ENCODE measurements at places on chromosomes 16 and 17.
A peak's percentile ranks its signal among the peaks of the same experiment; 100 is the strongest.

- no peak for DNase-seq
Measured at GRCh38 chr17:65362826-65363225, 198.6 kb downstream of the AXIN2 start.

DNA sequence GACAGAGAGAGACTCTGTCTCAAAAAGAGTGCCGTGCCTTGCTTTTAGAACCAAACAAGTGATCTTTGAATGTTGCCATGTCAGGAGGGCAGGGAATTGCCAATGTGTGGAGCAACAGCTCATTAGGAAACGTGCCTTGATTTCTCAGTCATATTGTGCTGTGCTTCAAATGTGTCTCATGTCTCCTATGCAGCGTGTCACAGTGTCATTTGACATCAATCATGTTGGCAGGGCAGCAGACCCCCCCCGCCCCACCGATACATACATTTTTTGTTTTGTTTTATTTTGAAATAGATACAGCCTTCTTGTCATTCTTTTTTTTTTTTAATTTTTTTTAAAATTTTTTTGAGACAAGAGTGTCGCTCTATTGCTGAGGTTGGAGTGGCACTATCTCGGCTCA lies 22.1 kb downstream of the MRC2 start:
- DNase-seq, result no peak

- peak; percentile 92 for DNase-seq
Measured at GRCh38 chr16:66516808-66517585, 32.9 kb downstream of the TK2 start.

DNA sequence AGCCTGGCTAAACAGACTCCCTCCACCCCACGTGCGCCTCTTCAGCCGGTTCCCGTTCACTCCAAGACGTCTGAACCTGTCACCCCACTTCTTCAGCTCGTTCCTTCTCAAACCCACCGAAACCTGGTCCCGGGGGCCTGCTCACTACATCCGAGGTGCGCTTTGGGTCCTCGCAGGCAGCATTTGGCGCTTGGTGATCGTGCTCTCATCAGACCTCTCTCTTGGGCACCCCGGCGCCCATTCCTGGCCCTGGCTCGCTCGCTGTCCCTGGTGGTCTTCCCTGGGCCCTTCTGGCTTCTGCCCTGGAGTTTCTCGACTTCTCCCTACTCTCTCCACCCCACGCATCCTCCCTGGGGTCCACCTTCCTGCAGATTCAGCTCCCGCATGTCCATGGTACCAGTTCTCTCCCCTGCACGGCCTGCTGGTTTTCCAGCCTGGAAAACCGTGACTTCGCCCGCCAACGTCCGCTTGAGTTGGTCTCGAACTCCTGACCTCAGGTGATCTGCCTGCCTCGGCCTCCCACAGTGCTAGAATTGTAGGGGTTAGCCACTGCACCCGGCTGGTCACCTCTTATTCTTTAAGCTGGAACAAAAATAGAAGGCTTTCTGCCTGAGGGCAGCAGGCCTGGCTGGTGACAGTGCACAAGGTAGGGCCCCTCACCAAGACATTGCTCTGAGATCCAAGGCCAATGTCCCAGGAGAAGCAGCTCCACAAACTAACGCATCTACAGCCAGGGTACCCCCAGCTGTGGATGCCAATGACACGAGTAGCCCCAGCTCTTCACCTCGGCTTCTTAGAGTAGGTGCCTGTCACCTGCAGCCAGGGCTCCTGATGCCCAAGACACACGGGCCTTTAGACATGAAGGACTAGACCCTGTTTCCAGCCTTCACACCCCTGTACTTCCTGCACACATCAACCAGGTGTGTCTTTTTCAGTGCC lies 1.1 kb upstream of the MEAK7 start:
- peak; percentile 15 for DNase-seq

DNA sequence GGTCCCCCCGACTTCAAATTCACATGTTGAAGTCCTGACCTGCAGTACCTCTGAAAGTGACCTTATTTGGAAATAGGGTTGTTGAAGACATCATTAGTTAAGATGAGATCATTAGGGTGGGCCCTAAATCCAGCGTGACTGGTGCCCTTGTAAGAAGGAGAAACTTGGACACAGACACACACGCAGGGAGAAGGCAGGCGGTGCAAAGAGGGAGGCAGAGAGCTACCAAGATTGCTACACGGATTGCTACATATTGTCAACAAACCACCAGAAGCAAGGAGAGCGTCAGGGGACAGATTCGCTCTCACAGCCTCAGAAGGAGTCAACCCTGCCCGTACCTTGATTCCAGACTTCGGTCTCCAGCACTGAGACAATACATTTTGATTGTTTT lies 6.8 kb upstream of the WBP2 start:
- no peak for DNase-seq

DNA sequence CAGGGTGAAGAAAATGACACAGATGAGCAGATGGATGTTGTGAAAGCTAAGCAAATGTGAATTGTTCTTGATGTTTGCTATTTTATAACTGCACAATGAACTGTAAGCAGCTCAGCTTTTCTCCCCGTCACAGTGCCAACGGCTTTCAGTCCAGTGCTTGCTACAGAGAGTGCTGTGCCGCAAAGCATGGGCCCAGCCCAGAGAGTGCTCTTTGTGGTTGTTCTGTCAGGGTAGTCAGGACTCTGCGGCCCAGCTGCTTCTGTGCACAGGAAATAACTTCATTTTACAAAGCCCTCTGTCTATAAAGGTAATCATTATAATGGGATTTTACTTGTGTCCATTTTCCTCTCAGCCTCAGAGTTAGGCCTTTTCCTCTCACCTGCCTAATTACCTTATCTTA lies 39.1 kb downstream of the CDRT15 start:
- DNase-seq, result peak; percentile 74

GRCh38 chr16:27238016-27238587 lies 30.5 kb downstream of the NSMCE1 start:
- DNase-seq, result peak; percentile 59

GRCh38 chr17:75287221-75287620 lies 2.0 kb downstream of the SLC25A19 start:
- DNase-seq, result no peak

- DNase-seq, result peak; percentile 77
Measured at GRCh38 chr17:40075201-40075941, 12.6 kb downstream of the THRA start.

- no peak for DNase-seq
Measured at GRCh38 chr17:59355702-59356325, 24.4 kb downstream of the YPEL2 start.

- no peak for DNase-seq
Measured at GRCh38 chr17:30927756-30928155, 6.0 kb downstream of the ADAP2 start.

DNA sequence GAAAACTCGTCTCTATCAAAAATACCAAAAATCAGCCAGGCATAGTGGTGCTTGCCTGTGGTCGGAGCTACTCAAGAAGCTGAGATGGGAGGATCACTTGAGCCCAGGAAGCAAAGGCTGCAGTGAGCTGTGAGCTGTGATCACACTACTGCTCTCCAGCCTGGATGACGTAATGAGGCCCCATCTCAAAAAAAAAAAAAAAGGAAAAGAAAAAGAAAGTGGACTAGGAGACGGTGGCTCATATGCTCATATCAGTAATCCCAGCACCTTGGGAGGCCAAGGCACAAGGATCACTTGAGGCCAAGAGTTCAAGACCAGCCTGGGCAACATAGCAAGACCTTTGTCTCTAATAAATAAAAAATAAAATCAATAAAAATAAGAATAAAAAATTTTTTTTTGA lies 8.8 kb upstream of the SUMO2 start:
- no peak for DNase-seq

DNA sequence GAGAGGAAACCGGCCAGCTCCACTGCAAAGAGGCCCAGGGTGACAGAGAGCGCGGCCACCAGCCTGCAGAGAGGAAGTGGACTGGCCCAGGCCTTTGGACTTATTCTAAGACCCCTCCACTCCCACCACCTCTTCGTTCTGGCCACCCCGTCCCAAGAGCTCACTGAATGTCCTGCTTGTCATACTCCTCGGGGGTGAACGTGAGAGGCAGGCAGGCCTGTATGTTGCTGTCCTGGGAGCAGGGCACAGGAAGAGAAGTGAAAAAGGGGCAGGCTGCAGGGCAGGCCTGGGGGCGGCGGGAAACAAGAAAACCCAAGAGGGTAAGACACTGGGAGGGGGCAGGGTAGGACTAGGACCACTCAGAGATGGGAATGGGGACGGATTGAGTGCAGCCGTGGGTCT lies 384 bp downstream of the TMEM107 start:
- no peak for DNase-seq

DNA sequence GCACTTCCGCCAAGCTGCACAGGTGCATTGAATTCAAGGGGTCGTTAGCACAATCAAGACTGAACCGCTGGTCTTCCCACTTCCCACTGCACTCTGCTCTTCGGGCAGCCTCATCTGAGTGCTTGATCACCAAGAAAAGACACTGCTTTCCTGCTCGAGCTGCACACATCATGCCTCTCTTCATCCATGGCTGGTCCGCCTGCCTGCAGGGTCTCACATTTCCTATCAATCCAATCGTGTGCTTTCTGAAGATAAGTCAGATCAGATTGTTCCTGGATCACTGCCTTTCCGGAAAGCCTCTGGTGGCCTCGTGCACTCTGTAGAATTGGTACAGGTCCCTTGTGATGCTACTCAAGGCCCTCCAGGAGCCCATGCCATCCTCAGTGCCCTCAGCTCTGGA lies 30.8 kb upstream of the HSBP1 start:
- no peak for DNase-seq

GRCh38 chr17:33151565-33151964 lies 141.5 kb downstream of the ASIC2 start:
- DNase-seq, result no peak

DNA sequence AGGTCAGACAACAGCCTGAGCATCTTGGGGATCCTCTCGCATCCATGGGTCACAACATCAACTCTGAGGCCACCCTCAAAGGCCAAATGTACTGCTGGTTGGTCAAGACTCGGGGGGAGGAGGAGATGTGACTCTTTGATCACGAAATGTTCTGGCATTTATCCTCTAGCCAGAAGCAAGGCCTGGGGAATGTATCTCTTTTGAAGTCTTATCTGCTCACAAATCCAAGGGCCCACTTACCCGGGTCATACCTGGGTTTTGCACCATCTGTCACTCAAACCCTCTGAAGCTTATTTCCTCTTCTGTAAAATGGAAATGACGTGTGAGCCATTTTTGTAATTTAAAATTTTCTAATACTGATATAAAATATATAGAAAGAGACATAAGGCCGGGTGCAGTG lies 13.2 kb downstream of the CA7 start:
- no peak for DNase-seq

- no peak for DNase-seq
Measured at GRCh38 chr17:50583641-50584040, 23.1 kb downstream of the CACNA1G start.

DNA sequence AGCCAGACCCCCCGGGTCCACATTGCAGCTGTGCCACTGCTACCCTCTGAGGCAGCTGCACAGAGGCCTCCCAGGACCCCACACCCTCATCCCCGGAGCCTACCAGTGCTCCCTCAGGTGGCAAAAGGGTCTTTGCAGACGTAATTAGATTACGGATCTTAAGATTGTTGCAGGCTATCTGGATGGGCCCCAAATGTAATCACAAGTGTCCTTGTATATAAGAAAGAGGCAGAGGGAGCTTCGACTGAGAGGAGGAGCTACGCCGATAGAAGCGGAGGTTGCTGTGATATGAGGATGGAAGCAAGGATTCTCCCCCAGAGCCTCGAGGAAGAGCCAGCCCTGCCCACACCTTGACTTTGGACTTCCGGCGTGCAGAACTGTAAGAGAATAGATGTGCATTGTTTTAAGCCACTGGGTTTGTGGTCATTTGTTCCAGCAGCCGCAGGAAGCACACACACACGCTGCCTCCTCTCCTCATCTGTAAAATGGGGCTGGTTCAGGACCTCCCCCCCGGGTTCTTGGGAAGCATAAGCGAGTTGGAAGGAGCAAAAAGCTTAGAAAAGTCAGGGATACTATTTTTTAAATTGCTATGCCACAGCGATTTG lies 10.5 kb upstream of the RAI1 start:
- no peak for DNase-seq

GRCh38 chr16:48597563-48598387 lies 12.2 kb downstream of the N4BP1 start:
- DNase-seq, result no peak

DNA sequence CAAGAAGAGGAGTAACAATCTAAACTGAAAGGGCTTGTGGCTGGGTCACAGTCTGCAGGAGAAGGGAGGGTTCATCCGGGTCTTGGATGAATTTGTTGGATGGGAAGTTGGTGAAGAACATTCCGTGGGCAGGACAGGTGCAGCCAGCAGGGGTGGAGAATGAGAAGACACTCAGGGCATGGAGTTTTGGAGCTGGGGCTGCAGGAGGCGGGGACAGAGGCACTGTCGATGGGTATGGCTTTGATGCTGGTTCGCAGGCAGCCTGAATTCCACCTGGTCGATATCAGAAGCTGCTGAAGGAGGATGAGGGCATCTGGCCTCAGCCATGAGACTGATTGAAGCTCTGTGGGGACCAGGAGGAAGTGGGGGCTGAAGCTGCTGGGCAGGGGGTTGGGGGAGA lies 36.1 kb upstream of the CBFA2T3 start:
- DNase-seq, result no peak

- DNase-seq, result no peak
Measured at GRCh38 chr17:70613681-70614080, 444.3 kb downstream of the KCNJ2 start.

GRCh38 chr16:89458967-89459366 lies 31.4 kb downstream of the ANKRD11 start:
- no peak for DNase-seq

DNA sequence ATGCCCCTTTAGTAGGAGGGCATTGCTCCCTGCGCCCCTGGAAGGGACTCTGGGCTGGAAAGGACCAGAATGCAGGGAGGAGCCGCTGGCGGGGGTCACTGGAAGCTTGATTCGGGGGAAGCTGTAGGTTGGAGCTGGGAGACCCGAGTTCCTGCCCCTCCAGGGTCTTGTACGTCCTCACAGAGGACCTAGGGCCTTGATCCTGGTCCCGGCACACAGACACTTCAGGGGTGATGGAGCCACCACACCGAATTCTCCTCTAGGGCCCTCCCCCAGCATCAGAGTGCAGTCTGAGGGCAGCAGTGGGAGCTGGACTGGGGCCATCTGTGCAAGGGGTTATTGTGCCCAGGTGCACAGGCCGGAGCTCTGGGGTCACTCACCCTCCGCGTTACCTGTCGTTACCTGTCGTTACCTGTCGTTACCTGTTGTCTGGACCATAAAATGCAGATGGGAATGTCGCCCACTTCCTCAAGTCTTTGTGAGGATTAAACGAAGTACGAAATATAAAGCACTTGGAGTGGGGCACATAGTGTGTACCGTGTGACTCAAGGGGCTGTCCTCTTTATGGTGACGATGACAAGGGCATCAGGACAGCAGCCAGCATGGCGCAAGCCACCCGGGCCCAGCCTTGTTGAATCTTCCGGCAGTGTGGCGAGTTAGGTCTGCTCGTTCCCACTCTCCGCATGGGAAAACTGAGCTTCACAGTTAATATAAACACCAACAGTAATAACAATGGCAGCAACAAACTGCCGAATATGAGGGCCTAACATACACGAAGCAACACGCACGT lies 48.6 kb downstream of the CMIP start:
- no peak for DNase-seq

GRCh38 chr17:68950725-68951124 lies 4.5 kb downstream of the ABCA8 start:
- DNase-seq, result no peak

GRCh38 chr16:18800775-18801144 lies 589 bp downstream of the ARL6IP1 start:
- no peak for DNase-seq
